ENCODE measurements at places on chromosomes 12 and 14.

DNA sequence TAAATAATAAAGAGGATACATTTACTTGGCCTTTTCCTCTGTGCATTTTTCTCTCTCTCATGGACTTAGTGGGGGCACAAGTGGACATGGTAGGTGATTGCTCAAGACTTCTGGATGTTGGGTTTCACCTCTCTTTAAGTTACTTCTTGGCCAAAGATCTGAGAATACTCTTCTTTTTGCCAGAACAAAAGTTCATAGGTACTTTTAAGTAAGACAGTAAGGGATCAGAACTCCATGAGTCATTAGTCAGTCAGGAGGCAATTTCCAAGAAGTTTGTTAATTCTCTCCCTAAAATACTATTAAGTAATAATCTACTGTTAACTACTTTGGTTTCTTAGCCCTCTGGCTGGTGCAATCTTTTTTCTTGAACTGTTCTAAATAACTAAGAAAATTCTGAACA lies 84.2 kb downstream of the GRIP1 start:
- DNase-seq = no peak

DNA sequence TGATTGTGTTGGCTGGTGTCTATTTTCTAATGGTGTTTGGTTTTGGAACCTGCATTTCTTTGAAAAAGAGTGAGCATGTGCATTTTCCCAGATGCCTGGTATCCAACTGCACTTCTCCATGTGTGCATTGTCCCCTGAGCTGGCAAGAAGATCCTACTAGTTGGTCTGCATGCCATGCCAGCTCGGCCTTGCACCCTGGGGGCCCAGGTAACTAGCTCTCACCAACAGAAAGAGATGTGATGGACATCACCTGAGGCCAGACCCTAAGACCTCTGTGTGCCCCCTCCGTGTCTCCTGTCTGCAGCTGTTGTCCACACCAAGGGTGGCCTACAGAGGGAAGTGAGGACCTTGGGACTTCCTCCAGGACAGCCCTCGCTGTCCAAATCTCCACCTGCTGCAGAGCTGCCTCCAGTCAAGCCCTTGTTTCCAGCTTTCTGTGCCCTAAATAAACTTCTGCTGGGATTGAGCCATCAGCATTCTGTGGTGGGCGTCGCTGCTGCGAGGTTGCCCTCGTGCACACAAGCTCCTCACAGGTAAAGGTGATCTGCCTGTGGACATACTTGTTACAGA lies 30.1 kb upstream of the GPR132 start:
- no peak for DNase-seq

DNA sequence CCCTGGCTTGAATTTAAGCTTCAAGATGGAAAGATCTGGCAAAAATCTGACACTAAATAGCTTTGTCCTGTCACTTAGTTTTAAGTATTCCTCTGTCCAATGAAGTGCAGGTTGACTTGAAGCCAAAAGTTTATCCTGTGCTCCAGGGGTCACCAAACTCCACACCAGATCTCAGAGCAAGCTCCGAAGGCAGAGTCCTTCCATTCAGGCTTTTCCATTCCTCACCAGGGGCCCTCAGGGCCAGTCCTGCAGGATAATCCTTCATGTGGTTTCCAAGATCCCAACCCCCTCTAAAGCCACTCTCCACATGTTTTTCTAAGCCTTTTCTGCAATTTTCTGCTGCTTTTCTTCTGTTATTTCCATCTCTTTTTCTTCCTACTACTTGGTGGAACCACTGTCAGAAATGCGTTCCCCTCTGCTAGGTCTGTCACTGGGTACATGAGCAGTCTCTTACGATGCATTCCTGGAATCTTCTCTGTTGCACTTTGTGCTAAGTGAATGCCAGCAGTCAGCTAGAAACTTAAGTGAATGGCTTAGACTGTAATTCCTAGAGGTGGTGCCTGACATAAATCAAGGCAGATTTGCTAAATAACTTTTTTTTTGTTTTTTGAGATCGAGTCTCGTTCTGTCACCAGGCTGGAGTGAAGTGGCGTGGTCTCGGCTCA lies 251.4 kb downstream of the MSRB3 start:
- no peak for DNase-seq

DNA sequence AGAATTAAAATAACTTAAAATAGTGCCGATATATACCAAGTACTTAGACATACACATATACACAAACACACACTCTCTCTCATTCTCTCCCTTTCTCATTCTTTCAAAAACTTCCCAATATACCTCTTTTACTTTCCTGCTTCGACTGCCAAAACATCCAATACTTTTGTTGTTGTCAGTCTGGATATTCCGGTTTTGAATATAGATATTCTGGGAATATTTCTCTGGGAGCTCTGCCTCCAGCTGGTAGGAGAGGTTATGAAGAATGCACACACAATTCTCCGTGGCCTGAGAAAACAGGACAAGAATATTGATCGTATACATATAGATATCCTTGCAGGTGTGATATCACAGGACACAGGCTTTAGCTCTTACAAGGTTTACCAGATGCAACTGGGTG lies 66.6 kb upstream of the YARS2 start:
- peak; percentile 47 for DNase-seq

- DNase-seq = no peak
These were observed 600 bp downstream of the PNN start for GRCh38 chr14:39175445-39176262.

DNA sequence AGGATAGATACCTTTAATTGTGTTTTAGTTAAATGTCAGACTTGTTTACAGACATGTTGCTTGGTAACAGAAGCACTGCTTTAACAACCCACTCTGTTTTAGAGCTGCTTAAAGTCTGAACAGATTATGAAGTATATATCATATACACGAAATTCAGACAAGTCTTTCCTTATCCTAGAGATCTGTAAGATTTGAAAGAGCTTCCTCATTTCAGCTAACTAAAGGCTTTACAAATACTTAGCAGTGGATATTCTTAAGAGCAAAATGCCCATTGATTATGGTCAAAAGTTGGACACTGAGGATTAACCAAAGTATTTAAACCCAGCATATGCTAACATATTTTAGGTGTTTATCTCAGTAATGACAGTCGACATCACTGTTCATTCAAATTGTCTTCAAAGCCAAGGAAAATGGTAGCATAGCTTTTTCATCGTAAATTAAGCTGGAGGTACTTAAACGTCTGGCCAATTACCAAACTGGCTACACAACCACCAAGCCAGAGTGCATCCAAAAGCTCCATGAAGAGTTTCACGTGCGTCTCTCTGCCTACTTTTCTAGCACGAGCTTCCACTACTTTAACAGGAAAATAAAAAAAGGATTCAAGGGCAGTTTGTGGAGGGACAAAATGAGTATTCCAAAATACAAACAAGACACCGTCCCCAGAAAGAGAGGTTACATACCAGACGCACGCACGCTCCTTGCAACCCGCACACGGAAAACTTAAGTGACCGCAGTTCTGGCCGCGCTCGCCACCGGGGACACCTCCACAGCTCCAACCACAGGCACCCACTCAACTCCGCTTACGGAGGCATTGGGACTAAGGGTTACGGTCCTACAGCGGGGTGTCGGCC lies 565 bp downstream of the CEP83 start:
- DNase-seq = no peak

GRCh38 chr14:92590176-92590575 lies 76.6 kb downstream of the RIN3 start:
- DNase-seq = no peak

DNA sequence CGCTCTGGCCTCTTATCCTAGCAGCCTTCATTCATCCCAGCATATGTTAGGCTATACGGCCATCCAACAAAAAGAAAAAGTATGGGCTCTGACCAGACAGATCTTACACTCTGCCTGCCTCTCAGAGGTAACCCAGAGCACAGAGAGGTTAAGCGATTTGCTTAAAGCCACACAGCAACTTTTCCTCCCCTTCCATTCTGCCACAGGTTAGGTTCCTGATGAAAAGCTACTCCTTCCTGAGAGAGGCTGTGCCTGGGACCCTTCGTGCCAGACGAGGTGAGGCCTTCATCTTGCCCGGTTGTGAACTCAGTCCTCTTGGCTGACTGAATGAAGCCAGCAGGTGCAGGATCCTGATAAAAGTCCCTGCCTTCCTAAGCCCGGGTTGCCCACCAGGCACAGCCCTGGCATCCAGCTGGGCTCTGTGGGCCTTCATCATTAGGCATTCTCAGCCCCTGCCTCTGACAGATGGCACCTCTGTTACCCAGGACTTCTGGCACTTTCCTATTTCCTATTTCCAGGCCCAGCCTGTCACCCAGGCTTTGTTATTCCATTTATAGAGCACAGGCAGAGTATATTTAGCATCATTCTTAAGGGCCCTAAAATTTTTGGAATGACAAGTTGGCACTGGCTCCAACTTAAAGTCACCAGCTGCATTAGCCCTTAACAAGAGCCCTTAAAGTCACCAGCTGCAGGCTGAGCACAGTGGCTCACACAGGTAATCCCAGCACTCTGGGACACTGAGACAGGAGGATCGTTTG lies 12.8 kb downstream of the SOAT2 start:
- no peak for DNase-seq

DNA sequence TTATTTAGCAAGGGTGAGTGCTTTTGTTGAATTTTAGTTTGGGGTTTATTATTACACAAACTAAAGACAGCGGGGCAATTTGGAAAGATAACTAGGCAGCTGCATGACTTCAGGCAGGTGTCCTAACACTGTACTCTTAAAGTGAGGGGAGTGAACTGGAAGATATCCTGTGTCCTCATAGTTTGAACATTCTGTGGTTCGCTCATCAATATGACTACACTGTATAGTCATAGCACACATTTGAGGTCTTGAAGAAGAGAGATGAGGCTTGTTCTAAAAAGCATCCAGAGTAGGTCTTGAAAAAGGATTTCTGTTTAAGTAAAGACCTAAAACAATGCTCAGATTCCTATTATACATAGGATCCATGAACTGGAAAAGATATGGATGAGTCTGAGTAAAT lies 1.7 kb upstream of the MAP3K9 start:
- DNase-seq = no peak

DNA sequence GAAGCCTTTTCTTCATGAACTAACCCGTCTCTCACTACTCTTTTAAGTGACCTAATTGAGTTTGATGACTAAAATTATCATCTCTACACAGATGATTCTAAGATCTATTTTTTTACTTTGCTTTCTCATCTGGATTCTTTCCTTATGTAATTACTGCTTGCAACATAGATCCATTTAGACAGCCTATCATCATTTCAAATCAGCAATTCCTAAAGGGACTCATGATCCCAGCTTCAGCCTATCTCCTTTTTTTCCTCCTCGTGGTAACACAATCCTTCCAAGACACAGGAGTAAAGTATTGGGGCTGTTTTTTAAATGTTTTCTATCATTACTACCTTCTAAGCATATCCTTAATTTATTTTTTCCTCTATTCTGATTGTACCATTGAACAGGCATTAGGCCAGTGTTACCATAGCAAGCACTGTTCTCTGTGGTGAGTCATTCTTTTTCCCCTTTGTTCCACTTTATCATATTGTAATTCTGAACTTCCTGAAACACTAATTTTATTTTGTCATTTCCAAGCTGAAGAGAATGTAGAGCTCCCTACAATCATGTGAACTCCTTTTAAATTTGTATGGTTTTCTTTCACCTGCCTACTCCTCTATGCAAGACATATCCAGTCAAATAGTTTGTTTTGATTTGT lies 190.4 kb upstream of the FAR2 start:
- DNase-seq = no peak

- no peak for DNase-seq
These were observed 19.1 kb downstream of the DAAM1 start for GRCh38 chr14:59207506-59207933.

GRCh38 chr12:116012757-116013156 lies 264.7 kb downstream of the MED13L start:
- no peak for DNase-seq

DNA sequence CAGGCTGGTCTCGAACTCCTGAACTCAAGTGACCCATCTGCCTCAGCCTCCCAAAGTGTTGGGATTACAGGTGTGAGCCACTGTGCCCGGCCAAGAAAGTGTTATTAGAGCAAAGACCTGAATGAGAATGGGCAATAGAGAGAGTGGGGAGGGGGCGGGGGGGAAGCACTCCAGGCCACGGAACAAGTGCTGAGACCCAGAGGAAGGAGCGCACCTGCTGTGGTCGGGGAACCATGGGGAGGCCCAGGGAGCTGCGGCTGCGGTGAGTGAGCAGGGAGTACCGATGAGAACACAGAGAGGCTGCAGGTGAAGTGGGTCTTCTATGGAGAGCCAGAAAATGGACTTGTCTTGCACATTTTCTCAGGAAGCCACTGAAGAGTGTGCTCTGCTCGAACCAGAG lies 10.8 kb downstream of the SMIM41 start:
- no peak for DNase-seq

- DNase-seq = no peak
These were observed 286.5 kb upstream of the TMPO start for GRCh38 chr12:98228683-98229539.

DNA sequence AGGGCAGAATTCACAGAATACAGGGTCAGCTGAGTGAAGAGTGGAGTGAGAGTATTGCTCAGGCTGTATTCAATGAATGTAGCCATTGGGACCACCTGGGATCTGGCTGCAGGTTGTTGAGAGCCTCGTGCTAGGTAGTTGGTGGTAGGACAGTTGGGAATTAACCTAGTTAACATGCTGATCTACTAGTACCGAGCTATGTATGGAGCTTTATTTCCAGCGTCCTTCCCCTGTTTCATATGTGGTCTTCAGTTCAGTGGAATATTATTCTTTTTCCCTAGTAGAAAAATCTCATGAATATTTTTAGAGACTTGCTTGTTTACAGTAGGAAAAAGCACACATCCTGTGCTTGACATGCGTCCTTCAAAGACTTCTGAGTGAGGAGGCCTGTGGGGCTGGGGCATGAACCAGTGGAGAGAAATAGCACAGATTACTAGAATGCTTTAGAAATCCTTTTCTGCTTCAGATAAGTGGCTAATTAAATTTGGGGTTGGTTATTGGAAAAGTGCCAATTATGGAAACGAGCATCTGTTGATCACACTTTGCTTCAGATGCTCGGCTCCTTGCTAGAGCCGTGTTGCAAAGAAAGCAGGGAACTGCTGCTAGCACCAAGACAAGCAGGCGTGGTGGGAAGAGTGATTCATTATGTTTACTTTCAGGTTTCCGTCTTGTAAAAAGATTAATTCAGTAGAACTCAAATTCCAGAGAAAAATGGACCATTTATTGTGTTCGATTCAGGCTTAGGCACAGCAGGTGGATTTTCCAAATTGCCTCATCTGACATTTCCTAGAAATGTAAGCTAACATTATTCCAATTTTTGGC lies 53.6 kb downstream of the ARF6 start:
- DNase-seq = no peak
